ENCODE measurements at places on chromosomes 1 and 21.

GRCh38 chr1:162383516-162383915 is 2.0 kb downstream of the C1orf226 start:
- no peak for DNase-seq

GRCh38 chr1:159121526-159121925 is 45.0 kb upstream of the AIM2 start:
- DNase-seq, result no peak

DNA sequence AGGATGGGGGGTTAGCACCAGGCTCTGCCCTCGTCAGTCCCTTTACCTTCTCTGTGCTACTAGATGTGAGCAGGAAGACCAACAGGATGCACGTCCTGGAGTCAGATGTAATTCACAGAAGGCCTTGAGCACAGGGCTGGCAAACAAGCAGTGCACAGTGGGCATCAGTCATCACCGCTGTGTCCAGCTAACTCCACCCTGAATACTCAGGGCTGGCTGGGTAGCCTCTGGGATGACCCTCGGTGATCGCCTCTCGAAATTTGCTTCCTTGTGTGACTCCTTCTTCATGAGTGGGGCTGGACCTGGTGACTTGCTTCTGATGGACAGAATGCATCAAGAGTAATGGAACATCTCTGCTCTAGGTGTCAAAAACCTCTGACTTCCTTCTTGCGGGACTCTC is 92.2 kb upstream of the TMPRSS2 start:
- DNase-seq, result no peak

GRCh38 chr1:89557445-89557825 is 32.8 kb downstream of the LRRC8B start:
- DNase-seq, result no peak

- no peak for DNase-seq
These were observed 16.7 kb downstream of the POU3F1 start for GRCh38 chr1:38029685-38030511.

DNA sequence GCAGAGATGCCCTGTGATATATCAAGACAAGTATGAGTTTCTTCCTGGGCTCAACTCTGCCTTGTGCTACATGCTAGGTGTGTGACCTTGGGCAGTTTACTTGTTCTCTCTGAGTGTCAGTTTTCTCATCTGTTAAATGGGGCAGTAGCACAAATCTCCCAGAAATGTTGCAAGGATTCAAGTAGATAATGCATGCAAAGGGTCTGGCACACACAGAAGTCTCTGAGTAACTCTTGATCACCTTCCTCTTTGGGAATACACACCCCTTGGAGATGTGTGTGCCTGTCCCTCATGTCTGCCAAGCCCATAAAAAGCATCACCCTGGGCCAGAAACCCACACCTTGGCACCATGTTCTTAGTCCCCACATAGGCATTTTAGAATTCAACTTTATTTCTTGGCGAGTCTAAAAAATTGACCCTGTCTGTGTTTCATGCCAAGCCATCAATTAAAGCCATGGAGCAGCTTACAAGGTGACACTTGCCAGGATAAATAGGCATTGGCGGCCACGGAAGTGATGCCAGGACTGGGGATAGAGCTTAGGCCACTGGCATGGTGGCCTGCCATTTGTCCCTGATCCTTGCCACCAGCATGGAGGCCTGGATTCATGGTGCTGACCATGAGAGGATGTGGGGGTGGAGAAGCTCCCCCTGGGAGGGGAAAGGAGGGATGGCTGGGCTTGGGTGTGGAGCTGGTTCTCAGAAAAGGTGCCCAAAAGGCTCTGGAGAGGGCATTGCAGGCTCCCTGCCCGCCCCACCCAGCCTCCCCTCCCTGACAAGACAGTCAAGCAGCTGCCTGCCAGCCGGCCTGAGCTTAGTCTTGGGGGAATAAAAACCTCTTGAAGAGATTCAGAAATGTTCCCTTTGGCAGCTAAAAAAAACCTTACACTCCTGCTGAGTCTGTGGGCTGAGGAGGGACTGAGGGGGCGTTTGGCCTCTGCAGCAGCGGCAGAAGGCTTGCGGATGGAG is 118.0 kb upstream of the IPO9 start:
- DNase-seq, result no peak

DNA sequence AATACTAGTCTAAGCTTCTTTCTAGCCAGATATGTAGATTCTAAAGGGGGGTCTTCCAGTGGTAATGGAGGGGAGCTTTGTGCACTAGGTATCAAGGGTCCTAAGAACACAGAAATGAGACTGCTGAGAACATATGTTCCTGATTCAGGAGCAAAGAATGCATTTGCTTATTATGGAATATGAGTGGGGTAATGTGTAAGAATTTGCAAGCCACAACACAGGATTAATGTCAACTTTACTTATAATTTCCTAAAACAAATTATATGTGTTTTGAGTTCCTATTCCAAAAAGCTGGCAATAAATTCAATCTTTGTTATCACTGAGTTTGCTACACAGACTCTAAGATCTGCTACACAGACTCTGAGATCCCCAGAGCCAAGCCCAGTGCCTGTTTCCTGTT is 357.0 kb upstream of the PTBP2 start:
- DNase-seq, result no peak

DNA sequence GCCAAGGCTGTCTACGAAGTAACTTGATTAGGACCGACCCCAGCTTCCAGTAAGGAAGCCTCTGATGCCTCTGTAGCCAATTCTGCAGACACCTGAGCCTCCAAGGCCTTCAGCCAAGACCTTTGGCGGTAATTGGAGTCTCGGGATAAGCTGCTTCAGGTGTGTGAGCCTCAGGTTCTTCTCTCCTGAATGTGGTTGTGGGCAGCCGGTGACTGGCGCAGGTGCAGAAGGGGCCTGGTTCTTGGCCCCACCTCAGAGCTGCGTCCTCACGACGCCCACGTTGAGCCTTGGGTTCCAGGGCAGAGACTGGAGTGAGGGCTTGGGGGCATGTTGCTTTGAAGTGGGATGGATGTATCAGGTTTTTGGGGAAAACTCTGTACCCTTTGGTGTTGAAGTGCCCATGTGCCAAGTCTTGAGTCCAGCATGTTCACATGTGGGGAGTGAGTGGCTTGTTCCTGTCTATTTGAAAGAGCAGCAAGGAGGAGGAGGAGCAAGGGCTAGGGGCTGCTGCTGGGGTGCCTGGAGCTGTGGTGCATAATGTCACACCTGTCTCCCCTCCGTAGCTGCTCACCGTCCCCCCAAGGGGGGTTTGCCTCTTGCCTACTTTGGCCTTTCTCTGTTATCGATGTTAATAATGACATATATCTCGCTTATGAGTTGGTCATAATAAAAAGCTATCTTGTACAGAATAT is 1.4 kb downstream of the PSEN2 start:
- no peak for DNase-seq

DNA sequence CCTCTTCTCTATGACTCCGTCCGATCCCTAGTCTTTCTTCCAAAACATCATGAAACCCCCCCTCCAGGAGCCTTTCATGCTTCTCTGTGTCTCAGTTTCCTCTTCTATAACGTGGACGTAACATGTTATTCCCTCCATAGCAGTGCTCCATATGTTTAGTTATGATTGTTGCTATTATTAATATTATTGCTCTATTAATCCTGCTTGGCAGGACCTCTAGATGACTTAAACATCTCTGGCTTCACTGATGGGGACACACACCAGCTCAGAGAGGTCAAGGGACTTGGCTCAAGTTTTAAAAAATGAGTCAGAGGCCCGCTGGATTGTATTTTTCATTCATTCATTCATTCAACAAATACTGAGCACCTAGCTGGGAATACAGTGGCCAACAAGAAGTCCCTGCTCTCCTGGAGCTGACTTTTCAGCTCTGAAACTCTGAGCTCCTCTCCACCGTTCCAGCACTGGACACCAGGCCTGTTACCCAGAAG is 404 bp upstream of the CPLANE2 start:
- DNase-seq, result no peak

DNA sequence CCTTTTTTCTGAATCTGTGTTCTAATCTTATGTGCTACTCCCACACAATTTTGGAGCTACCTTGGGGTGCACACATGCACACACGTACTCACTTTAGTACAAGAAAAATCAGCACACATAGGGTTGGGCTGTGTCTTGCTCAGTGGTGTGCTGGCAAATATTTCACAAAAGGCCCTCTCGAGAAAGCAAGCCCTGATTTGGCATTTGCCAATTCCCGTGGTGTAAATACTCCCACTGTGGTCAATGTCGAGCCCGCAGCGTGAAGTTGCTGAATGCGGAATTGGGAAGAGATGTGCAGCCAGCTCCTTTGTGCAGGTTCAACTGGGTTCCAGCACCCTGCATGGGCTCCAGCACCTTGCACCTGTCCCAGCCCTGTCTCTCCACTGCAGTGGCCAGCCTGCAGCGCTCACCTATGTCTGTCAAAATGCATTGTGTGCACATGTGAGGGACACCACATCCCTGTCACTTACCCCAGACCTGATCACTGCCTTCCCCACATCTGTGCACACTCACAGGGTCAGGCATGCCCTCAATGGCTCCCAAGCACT is 78.4 kb upstream of the WNT4 start:
- no peak for DNase-seq

DNA sequence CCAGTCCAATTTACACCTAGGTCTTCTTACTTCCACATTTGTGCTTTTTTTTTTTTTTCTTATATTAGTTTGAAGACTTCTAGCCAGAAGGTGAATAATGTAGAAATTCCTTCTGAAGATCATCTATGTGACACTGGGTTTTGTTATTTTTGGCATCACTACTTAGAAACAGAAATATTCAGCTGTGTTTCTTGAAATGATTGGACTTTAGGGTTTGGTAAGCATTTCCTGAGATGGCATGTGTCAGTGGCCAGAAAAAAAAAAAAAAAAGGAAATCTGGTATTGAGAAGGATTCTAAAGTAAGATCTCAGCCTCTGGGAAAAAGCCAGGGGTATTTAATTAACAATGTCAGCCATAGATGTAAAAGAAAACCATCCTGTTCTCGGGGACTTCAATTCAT is 43.4 kb upstream of the LRRC8C start:
- no peak for DNase-seq

- DNase-seq, result no peak
These were observed 7.7 kb downstream of the SUCO start for GRCh38 chr1:172540635-172541034.

GRCh38 chr1:170126696-170127095 is 19.1 kb upstream of the NTMT2 start:
- no peak for DNase-seq

- peak; percentile 87 for DNase-seq
These were observed 3.3 kb upstream of the FCRL6 start for GRCh38 chr1:159798893-159799292.

DNA sequence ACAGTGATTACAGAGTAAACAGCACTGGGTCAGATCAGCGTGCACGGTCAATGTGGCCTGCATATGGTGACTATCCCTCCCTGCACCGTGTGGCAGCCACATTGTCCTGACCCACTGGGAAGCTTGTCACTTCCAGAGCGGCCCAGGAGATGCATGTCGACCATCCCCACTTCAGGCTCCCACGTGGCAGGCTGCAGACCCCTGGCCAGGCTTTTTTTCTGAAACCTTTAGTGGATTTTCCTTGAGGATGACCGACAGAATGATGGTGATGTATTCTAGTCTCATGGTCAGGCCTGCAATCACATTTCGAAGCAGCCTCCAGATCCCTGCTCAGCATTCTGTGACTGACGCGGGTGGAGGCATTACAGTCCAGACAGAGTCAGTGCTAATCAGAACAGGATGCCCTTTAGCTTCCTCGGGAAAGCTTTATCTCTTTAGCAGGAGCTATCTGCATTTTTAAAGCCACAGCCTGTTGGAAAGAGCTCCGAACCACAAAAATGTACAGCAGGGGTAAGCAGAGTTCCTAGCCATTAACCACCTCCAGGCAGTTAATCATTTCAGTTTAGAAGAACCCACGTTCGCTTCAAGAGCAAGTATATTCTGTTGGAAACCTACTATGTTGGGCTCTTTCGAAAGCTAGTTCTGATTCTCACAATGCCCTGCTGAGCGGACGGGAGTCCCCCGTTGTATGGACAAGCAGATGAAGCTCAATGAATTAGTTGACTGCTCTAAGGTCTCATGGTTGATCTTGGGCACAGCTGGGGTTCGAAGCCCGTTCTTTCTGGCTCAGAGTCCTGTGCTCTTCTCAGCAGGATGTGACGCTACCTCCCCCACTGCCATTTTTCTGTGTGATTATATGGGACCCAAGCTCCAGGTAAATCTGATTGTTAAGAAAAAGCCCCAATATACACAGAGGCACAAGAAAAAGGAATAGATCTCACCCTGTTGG is 56.5 kb downstream of the IRF2BP2 start:
- no peak for DNase-seq

GRCh38 chr1:2228694-2229036 is 546 bp downstream of the SKI start:
- no peak for DNase-seq

DNA sequence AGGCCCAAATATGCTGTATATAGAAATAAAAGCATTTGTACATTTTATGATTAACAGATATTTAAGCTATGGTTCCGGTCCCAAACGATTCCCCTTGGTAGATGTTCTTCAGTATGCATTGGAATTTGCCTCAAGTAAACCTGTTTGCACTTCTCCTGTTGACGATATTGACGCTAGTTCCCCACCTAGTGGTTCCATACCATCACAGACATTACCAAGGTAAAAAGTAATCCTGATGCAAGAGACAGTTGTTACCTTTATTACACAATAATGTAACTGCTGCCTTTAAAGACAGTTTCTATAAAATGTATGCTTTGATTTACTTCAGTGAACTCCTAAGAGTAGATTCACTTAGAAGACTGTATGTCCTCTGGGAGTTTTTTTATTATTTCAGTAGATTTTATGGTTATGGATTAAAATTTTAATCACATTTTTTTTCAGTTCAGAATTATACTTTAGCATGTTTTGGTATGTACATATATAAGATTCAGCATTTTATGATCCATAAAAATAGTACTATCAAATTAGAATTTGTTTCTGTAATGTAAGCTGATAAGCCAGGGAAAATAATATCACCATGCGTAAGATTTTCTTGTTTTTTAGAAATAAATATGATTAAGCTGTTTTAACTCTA is 96.5 kb downstream of the USP25 start:
- DNase-seq, result peak; percentile 18

- DNase-seq, result no peak
These were observed 162.8 kb downstream of the PRDM16 start for GRCh38 chr1:3231826-3232225.

DNA sequence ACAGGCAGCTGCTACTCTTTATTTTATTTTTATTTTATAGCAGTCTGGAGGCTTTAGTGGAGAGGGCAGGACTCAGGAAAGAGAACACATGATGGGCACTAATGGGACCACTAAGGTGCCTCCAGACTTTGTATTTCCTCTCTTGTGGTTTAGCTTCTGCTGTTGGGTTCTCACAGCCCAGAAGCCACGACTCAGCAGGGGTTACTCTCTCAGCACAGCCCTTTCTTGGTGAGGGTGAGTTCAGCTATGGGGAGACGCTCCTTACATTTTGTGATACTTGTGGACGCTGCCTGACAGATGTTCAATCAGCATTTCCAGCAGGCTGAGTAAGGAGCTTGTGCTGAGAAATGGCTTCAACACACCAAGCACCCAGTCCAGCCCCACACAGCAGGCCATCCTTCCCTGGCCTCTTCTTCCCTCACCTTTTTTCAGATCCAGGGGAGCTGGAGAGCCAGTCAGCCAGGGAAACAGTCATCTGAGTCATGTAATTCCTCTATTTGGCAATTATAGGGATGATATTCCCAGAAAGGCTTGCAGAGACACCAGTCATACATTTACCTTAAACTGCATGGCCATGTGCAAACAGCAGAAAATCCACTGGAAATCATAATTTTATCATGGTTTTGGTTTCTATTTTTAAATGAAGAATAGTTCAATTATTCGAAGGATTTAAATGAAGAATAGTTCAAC is 53.2 kb upstream of the RAB3GAP2 start:
- DNase-seq, result no peak
